ENCODE measurements at places on chromosomes 5 and 9.
A peak's percentile ranks its signal among the peaks of the same experiment; 100 is the strongest.

- DNase-seq, result no peak
These were observed 105.2 kb downstream of the ZNF608 start for GRCh38 chr5:124641154-124641792.

- DNase-seq, result no peak
These were observed 86.6 kb downstream of the USP20 start for GRCh38 chr9:129921905-129922304.

DNA sequence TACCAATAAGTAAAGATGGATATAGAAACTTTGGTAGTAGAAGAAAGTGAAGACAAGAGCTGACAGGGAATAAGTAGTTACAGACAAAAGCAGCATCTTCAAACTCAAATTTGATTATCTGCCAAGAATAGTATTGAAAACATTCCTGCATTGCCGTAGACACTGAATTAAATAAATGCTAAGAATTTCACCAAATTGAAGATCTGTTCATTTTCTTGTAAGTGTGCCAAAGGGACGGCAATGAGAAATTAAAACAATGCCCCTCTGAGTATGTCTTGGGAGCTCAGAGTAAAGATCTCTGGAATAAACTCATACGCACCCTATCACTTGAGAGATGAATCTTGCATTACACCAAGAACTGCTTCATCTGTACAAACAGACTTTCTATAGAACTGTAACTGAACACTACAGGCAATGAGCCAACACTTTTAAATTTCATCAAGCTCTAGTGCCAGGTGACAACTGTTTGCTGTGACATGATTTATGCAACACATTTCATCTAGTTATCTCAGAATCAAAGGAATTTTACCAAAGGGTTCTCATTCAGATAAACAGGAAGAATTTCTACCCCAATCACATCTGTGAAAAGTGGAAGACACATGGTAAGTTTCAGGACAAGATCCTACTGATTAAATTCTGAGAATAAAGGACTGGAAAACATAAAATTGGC, 66.9 kb downstream of the RFX3 start:
- no peak for DNase-seq

DNA sequence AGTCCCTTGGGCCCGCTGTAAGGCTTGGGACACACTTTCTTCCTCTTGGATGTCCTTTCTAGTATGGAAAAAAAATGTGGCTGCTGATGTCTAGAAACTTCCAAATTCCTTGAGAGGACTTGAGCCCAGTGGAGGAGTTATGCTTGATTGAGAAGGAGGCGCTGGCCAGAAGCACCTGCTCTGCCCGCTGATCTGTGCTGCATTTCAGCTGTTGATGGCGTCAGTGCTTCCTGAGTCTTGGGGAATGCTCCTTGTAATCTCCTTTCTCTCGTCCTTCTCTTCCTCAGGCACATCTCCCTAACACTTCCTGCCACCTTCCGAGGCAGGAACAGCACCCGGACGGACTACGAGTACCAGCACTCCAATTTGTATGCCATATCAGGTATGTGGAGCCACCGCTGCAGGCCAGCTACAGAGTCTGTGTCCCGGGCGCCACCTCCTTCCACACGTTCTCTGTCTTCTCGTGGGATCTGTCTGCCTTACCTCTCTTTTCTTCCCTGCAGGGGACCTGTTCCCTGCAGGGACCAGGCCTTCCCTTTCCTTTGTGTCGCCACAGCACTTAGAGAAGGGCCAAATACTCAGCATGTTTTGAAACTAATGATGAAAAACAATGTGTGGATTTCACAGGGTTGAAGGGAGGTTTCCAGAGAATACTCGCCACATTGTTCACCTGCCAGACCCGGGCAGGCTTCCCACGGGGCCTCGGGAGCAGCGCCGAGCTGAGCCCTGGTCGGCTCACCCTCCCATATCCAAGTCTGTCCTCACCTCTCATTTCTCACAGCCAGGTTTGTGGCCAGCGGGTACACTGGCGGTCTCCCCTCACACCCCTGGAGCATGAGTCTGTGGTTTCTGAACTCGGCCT, 95.2 kb downstream of the MVB12B start:
- no peak for DNase-seq

DNA sequence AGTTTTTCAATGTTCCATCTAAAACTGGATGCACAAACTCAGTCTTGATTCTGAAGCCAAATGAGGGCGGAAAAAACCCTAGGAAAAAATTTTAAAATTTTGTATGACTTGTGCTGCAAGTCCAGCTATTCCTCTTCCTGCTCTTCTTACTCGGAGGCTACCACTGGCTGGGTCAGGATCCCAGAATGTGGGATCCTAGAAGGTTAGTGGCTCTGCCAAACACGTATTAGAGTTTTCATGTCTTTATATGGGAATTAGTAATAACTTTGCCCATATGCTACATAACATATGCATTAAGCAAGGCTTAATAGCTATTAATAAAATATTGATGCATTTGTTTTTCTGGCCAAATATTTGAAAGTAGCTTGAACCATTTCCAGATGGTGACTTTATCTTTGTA, 458.3 kb downstream of the AGTPBP1 start:
- DNase-seq, result no peak

DNA sequence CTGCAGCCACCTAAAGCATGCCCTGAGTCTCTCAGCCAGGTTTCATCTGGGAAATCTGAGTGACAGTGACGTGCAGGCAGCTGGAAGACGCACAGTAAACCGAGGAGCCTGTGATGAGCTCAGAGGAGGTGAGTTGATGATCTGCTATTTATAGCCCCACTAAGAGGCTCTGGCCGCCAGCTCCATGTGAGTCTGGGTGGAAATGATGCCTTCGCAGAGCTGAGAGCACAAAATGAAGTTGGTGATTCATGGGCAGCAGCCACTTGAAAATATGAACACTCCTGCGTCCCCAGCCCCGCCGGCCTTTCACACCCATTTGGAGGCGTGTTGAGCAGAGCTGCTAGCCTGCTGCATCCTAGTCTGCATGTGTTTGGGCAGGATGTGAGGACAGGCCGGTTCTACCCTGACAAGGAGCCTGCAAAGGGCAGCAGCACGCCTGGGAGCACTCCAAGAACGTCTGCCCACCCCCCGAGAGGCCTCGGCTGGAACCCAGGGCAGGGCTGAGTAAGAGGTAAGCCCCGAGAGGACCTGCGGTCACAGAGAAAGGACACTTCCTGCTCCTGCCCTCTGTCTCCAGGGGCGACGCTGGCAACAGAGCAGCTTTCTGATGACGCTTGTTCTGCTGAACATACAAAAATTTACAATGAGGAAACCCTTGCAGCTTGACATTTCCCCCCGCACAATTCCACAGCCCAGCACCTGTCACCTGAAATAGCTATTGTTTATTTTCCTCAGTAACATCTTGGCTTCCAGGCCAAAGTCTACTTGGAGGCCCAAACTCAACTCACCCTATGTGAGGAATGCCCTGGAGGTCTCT, 25.1 kb upstream of the CDKN2AIPNL start:
- peak; percentile 4 for DNase-seq

GRCh38 chr5:79297661-79298060, 61.7 kb downstream of the JMY start:
- no peak for DNase-seq
